IPS-NIHi11 (cell line): ENCODE measurements at places on chromosomes 12 and 14.

GRCh38 chr12:88450136-88450535, 130.1 kb downstream of the KITLG start:
- DNase-seq, result no peak

DNA sequence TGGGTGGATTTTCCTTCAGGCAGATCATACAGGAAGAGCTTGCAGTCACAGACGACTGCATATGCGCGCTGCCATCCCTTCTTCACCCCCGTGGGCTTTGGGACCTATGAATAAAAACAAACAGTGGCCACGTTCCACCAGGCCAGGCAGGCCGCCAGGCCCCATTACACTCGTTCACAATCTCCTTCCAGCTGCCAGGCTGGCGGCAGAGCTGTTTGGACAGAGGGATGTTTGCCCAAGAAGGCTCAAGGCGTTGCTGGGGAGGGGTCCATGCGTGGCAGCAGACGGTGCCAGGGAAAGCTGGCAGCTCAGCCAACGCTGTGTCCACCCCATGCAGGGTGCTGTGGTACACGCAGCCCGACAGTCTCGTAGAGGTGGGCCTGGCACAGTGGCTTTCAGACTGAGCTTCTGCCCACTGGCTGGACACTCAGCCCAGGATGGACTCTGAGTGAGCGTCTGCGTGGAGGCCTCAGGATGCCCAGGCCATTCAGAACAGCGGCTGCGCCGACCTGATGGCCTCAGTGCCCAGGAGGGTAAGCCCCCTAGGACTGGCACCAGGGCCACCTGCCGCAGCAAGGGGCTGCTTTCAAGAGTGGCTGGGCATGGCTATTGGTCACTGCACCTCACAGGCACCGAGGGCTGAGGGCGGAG, 27.5 kb downstream of the AMN start:
- no peak for DNase-seq

- no peak for DNase-seq
Observed at GRCh38 chr14:68182492-68182891, 362.9 kb downstream of the RAD51B start.

- no peak for DNase-seq
Observed at GRCh38 chr14:82595466-82595865, 1061.8 kb upstream of the SEL1L start.

- no peak for DNase-seq
Observed at GRCh38 chr12:15846887-15847286, 35.3 kb upstream of the STRAP start.

DNA sequence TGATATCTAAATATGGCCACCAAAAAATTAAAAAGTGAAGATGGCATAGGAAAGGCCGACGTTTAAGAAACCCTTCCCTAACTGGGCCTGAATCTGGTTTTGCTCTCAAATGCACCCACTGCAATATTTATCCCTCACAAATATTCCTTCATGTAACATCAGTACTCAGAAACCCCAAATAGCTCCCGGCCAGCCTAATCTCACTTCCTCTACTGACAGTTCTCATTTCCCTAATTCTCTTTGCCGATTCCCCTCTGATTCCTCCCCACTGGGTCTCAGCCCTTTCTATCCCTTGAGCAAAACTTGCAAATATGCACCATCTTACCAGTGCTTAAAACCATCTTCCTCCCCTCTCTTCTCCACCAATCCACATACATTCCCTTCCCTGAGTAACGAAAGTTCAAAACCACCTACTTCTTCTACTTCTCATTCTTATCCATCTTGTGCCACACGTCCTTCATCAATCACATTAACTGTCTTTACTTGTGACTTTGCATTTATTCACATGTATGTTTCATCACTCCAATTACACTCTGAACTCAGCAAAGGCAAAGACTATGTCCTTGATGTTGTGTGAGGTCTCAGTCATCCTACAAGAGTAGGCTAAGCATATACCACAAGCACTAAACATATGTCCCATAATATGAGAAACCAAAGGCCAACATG, 23.1 kb downstream of the KCNK10 start:
- DNase-seq, result no peak

- DNase-seq, result no peak
Observed at GRCh38 chr12:112496496-112496895, 77.7 kb downstream of the PTPN11 start.

GRCh38 chr14:69685716-69686115, 74.3 kb downstream of the SUSD6 start:
- DNase-seq, result no peak

- DNase-seq, result no peak
Observed at GRCh38 chr12:22458298-22458937, 85.9 kb downstream of the C2CD5 start.

GRCh38 chr12:46699986-46700385, 125.8 kb downstream of the SLC38A4 start:
- DNase-seq, result no peak

- DNase-seq, result peak; percentile 20
Observed at GRCh38 chr14:90999299-90999698, 61.1 kb downstream of the RPS6KA5 start.

- DNase-seq, result peak; percentile 34
Observed at GRCh38 chr12:129186952-129187351, 333.7 kb downstream of the GLT1D1 start.

DNA sequence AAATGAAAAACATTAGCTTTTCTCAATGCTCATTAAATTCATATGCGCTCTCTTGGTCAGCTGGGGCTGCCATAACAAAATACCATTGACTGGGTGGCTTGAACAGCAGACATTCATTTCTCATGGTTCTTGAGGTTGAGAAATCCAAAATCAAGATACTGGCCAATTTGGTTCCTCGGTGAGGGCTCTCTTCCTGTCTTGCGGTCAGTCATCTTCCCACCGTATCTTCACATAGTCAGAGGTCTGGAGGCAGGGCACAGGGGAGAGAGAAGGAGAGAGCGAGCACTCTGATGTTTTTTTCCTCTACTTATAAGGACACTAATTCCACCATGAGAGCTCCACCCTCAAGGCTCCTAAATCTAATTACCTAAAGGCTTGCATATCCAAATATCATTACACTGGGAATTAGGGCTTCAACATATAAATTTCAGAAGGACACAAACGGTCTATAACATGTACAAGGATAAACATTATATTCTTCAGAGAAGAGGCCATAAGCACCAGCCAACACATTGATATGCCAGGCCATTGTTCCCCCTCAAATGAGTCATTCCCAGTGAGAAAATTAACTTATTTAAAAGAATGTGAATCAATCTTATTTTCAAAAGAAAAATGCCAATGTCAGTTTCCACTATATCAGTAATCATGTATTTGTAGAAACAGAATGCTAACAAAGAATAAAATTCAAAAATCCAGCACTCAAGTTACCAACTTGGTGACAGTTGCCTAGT, 152.2 kb downstream of the BTG1 start:
- no peak for DNase-seq

DNA sequence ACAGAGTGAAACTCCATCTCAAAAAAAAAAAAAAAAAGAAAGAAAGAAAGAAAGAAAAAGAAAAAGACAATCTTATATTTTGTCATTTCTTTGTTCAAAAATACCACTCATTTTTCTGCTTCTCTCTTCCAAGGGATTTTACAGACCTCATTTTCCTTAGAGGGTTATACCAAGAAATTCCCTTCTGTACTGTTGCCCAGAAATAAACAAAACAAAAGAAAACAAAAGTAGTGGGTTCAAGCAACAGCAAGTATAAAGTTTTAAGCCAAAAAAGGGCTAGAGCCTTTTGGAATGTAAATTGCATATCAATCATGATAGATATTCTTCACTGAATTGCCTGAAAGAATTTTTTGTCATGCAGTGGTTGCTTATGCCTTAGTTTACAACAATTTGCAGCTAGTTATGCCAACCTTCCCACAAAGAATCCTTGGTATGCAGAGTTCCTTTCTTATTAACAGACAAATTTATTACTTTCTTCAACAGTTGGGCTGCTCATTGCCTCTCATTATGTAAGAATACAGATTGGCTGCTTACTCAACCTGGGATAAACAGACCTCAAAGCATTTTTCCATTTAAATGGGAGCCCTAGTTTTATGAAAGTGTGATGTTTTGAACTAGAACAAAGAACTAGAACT, 129.1 kb upstream of the PPFIA2 start:
- no peak for DNase-seq

DNA sequence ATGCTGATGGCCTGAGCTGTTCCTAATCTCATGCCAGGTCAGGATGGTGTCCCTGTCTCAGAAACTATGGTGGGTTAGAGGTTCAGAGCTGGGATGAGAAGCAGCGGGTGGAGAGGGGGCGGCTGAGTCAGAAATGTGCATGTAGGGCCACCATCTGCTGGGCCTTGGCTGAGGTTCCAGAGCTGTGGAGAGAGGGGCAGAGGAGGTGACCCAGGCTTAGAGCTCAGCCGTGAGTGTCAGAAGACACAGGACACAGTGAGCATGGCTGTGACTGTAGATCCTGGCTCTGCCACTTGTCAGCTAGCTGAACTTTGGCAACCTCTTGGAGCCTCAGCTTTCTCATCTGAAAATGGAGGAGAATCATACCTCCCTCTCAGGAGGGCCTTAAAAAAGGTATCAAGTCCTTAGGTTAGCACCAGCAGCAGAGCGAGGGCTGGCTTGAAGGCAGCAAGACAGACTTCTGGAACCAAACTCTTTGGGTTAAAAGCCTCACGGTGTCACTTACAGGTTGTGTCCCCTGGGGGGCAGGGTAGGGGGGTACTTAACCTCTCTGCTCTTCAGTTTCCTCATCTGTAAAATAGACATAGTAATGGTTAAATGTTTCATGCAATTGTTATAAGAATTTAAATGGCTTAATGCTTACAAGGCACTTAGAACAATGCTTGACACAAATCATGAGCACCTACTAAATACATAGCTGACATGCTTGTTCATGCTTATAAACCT, 34.8 kb downstream of the TMEM229B start:
- no peak for DNase-seq

DNA sequence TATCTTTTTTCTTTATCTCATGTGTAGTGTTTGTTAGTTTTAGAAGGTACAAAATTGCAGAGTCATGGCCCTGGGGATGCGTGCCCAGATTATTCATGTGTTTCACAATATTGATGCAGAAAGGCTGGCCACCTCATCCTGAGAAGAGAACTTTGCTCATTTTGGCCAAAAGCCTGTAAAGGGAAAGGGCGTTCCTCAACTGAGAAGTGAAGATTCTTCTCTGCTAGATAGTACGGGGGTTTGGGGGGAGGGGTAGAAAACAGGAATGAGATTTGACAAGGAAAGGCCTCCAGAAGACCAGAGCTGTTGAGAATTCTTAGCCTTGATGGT, 1.7 kb downstream of the MGST1 start:
- no peak for DNase-seq

- DNase-seq, result no peak
Observed at GRCh38 chr14:103443111-103443510, 57.9 kb downstream of the MARK3 start.

DNA sequence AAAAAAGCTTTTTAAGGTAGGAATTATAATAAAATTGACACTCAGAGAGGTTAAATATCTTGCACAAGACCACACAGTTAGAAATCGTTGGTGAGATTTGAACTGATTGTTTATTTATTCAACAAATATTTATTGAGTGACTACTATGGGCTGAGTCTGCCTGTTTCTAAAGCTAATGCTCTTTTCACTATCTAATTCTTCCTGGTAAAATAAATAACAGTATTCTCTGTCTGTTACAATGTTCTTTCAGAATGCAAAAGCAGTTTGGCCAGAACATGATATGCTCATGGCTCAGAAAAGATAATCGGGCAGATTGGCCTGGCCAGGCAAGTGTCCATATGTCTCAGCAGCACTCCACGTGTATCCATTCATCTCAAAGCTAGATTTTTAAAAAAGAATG, 82.0 kb downstream of the BTG1 start:
- DNase-seq, result no peak

- DNase-seq, result no peak
Observed at GRCh38 chr12:47067176-47067575, 12.2 kb upstream of the PCED1B start.

DNA sequence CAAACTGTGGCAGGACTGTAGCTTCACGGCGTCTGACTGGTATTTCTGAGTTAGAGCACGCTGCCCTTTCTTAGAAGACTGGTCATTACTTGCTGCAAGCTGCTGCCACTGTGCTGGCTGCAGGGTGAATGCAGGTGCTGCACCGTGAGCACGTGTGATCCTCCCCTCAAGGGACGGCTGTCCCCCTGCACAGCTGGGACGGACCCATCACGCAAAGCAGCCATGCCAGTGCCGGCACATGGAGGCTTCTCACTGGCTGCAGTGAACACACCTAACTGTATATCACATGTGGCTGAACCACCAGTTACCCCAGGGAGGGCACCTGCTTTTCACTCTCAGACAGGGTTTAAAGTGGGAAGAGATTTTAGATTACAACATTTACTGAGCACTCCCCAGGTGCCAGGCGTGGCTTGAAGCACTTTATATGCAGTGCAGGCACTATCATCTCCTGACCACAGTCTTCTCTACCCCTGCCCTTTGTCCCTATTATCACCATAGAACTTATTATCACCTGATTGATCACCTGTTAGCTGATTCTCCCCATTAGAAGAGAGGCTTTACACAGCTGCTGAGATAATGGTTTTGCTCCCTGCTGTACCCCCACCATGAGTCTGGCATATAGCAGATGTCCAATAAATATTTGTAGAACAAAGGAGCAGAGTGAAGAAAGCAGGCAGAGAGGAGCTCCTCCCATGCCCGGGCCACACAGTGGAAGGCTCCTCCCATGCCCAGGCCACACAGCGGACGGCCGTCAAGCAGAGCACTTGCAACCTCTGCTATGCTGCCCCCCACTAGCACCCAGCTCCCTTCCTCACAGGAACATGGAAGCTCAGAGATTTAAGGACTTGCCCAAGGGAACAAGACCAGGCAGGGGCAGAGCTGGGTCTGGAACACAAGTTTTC, 25.9 kb downstream of the SLC25A47 start:
- no peak for DNase-seq

DNA sequence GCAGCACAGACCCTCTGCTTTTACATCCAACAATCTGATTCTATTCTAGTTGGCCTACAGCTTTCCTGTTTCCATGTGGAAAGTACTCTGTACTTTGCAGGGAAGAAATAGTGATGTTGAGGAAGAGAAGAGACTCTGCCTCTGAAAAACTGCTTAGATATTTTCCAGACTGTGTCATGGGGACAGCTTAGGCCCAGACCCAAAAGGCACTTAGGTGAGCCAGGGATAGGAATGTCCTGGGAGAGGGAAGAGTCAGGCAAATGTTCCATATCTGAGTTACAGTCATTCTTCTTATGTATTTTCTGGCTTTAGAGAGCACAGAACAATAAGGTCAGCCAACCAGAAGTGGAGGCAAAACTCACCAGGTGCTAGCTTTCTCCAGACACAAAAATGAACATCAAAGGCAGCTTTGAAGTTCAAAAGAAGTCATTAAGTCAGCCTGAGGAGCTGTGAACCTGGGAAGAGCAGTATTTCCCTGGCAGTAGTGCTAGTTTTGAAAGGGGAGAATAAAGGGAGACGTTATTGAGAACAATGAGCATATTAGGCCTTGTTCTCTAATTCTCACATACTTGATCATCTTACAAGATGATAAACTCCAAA, 199.7 kb upstream of the LMNTD1 start:
- no peak for DNase-seq
